ENCODE measurements at places on chromosomes 1 and 21.

GRCh38 chr1:34906756-34907155 is 22.7 kb downstream of the DLGAP3 start:
- DNase-seq: no peak

GRCh38 chr21:34944015-34944755 is 104.9 kb downstream of the RUNX1 start:
- no peak for DNase-seq

- DNase-seq: peak; percentile 58
Observed at GRCh38 chr1:39900662-39901463, 854 bp downstream of the MYCL start.

DNA sequence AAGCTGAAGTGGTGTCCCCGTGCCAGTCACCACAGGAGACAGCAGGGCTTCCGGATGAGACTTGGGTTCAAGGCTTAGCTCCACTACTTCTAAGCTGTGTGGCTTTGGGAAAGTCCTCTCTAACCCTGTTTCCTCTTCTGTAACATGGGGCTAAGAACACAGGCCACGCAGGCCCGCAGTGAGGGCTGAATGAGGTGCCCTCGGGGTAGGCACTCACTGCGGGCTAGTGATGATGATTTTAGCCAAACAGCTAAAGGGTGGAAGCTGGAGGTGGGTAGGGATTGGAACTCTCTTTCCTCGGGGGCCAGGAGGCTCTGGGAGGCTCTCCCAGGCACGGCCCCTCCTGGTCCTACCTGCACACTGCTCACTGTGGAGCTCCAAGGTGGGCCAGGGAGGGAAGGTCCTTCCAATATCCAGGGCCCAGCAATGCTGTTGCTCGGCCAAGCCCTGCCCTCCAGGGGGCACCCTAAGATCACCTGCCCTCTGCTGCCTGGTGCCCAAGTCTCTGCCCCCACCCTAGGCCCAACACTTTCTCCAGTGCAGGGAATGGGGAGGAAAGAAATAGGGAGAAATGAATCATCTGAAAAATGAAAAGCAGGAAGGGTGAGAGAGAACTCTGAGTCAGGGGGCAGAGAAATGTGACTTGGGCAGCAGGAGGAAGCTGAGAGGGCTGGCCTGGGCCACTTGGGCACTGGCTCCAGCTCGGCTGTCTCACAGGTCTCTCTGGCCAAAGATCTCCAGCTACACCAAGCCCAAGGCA is 19.2 kb upstream of the EVA1B start:
- no peak for DNase-seq

DNA sequence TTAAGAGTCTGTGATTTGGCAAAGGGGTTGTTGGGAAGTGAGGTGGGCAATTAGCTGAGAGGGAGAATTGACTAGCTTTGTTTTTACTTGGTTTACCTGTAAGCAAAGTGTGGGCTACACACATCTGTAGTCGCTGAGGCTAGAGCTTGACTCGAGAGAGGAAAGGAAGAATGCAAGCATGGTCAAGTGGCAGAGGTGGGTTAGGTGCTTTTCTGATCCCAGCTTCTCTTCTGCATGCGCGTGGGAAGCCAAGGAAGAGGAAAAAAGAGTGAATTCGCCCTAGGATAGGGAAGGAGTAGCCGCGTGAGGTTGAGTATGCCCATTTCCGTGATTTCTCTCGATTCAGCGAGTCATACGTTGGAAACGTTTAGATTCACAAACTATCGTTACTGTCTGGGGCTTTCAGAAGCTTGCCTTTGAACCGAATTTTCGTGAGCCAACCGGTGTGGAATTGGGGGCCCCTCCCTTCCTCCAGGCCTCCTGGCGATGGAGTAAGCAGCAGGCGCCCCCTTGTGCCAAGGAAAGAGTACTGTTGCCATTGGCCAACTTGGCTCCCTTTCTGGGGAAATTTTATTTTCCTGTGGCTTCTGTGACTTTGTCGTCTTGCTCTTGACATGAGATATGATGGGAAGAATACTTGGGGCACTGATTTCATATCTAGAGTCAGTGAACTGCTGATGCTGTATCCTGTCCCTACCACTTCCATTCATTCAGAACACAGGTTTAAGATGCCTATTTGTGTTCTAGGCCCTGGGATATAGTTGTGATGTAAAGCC is 1.3 kb downstream of the PIGV start:
- peak; percentile 90 for DNase-seq

DNA sequence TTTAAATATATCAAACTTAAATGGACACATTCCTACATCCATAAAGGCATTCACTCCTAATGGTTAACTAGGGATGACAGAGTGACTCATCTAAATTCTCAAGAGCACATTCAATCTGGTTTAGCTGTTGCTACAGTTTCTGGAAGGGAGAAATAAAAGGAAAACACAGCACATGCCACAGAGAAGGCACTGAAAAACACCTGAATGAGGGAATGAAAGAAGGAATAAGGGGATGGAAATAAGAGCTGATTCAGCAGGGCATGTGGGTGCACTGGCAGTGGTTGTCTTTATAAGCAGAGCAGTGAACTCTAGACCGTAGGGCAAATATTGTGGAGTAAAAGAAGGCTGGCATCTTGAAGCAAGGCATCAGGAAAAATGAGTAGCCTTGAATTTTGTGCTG is 79.3 kb downstream of the LHX4 start:
- DNase-seq: no peak

DNA sequence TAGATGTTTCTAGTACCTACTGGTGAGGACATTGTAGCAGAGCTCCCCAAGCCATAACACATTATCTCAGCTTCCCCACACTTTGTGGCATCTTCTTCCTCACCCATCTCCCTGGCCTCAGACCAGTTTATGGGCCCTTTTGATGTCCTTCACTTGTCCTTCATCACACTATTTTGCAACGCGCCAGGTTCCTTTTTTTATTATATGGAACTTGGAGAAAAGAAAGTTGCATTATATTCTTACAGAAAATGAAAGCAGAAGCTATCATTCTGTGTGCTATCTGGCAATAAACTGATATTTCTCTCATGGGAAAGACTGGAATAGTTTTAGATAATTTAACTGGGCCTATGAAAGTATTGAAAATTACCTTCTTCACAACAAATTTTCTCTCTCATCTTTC is 196.9 kb upstream of the ETV3 start:
- DNase-seq: no peak

GRCh38 chr21:34797921-34798535 is 129.2 kb downstream of the CLIC6 start:
- DNase-seq: no peak

DNA sequence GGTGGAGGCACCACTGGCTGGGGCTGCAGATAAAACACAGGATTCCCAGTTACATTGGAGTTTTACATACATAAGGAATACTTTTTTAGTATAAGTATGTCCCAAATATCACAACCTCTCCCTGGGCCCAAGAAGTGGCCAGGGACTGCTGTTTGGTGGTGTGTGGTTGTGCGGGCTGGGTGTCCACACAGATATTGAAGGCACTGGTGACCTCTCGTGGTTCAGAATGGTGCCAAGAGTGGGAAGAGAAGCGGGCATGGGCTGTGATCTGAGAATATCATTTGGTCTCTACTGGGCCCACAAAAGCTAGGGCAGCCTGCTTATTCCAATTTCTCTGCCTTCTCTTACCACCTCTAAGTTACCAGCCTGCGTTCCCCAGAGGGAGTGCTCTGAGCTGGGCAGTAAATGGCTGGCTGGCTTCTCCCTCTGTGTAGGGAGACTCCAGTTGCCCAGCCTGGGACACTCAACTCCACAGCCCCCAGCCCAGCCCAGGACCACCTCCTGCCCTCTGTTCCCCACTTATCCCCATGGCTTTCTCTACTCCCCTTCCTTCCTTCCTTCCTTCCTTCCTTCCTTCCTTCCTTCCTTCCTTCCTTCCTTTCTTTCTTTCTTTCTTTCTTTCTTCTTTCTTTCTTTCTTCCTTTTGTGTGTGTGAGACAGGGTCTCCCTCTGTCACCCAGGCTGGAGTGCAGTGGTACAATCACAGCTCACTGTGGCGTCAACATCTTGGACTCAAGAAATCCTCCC is 42.8 kb upstream of the RD3 start:
- DNase-seq: no peak

DNA sequence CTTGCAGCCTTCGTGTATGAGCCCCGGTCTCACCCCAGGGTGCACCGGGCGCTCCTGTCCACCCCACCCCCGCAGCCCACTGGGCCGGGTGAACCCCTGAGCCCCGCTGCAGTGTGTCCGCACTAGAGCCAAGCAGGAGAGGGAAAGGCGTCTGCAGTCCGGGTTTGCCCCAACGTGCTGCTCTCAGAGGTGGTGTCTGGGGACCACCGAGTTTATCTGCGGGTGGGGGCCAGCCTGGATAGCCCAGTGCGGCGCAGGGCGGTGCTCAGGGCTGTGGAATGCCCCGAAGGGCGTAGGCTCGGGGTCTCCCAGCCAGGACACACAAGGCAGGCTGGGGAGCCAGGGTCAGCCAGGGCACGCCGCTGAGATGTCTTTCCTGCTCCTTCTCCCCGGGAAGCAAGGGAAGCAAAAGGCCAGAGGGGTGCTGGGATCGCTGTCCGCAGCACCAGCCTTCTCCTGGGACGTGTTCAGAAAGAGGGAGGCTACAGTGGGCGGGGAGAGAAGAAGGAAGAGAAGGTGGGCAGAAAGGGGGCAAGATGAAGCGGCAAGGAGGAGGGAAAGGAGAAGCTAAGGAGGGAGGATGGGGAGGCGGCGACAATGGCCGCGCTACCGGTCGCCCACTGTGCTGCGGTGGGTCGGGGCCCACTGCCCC is 56.6 kb downstream of the MAB21L3 start:
- DNase-seq: peak; percentile 52

DNA sequence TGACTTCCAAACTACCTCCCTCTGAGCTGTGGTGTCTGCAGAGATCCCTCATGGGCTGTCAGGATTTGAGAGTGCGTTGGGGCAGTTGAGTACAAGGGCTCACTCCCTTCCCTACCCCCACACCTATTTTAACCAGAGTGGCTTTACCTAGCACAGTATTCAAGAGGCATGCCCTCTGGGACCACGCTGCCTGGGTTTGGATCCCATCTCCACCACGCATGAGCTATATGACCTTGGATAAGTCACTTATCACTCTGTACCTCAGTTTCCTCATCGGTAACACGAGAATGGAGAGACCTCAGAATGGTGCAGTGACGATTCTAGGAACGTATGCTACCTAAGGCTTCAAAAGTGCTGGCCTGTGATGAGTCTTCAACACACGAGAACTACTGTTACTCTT is 147.3 kb upstream of the WNT4 start:
- DNase-seq: no peak

DNA sequence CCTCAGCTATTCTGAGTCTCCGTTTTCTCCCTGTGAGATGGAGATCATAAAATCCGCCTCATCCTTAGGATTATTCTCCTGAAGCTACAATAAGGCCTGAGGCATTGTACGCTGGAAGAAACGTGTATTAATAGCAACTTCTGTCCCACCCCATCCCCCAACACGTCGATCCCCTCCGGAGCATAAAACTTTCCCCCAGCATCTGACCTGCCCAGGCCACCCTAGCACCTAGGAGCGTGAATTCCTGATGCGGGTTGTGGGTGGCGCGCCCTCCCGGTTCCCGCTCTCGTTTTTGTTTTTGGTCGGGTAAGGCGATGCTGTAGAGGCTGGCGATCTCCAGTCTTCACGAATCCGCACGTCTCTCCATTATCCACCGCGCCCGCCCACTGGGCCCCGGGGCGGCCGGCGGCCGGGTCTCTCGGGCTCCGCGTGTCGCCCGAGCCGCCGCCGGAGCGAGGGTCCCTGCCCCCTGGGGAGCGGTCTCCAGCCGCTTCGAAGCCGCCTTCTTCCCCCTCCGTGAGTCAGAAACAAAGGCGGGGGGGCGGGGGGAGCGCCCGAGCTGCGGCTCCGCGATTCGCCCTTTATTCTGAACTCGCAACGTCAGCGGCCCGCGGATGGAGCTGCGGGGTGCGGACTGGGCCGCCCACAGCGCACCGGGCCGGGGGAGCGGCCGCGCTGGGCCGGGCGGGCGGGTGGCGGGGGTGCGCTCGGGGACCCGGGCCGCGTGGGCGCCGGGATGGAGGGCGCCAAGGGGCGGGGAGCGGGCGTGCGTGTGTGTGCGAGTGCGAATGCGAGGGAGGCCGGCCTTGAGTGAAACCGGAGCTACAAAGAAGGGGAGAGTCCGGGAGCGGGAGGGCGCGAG is at the start of gene PLEKHO1:
PLEKHO1 (plus strand) TSS at position 646 of the 862 bp plus-strand sequence. CDS start 342 bp downstream, outside the sequence.
- peak; percentile 91 for DNase-seq

DNA sequence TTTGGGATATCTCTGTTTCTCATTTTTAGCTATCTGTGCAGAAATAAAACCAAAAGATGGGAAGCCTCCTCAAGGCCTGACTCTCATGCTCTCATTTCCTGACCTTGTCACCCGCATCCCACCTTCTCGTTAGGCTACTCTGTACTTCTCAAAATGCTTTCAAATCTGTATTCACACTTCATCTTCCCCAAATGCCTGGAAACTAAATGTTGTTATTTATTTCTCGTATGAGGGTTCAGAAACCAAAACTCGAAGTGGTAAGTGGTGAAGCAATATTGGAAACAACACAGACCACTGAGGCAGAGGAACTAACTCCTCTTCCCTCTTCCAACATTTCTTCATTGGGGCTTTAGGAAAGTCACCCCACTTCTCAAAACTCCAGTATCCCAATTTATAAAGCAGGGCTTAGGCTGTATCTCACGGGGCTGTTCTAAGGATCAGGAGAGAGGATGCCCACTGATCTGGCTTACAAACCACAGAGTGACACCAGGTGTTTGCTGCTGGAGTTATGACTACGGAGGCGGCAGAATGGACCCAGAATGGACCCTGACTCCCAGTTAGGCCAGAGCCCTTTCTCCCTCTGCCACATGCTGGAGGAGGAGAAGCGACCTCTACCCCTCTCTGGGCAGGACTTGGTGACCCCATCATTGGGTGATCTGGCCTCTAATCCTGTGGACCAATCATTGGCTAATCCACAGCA is 3.5 kb downstream of the SLAMF7 start:
- no peak for DNase-seq

DNA sequence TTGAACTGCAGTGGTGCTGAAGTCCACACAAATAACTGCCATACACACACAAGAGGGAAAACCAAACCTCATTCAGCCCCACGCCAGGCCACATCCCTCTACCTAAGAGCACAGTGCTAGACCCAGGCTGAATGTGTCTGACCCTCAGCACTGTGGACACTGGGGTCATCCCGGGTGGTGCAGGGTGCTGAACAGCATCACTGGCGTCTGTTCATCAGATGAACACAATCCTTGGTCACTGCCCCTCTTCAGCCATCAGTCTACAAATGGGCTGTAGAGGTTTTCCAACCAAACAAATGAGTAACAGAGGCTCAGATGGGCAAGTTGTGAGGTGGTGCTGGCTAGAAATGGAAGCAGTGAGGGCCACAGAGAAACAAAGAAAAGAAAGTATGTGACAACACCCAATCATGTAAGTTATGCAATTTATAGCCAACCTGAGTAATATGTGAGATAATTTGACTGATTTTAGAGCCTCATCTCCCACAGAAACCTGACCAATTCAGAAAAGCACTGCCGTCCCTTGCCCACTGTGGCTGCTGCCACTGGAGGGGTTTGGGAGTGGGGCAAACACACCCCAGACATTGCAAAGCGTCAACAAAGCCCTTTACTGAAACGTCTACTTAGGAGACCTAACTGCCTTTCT is 27.9 kb downstream of the GNB1 start:
- no peak for DNase-seq

GRCh38 chr1:194369060-194369459 is 1182.6 kb upstream of the B3GALT2 start:
- no peak for DNase-seq

- DNase-seq: no peak
Observed at GRCh38 chr1:7610936-7611335, 160.2 kb upstream of the VAMP3 start.

Data from right forelimb (tissue), 1 donor.